Esophagus muscularis mucosa (tissue), 4 donors: ENCODE measurements at places on chromosomes 4 and X. TPM values are rescaled to one million over a fixed set of nuclear protein-coding genes. Genes with fewer than 3 reads are reported as not detected.

The PDGFC gene
- total RNA-seq, result 38.3 TPM

The IBSP gene
- total RNA-seq, result not detected

The CT83 gene
- not detected for total RNA-seq

The ATOH1 gene
- not detected for total RNA-seq

The CXCL3 gene
- total RNA-seq, result not detected
